ENCODE measurements at places on chromosomes 5 and 9.

GRCh38 chr9:17251100-17251499 is 116.3 kb downstream of the CNTLN start:
- DNase-seq, result no peak

- DNase-seq, result no peak
Measured at GRCh38 chr9:4068449-4068848, 231.4 kb downstream of the GLIS3 start.

GRCh38 chr9:91727316-91727861 is 222.6 kb downstream of the ROR2 start:
- DNase-seq, result no peak

- no peak for DNase-seq
Measured at GRCh38 chr5:1820381-1820780, 19.2 kb downstream of the NDUFS6 start.

DNA sequence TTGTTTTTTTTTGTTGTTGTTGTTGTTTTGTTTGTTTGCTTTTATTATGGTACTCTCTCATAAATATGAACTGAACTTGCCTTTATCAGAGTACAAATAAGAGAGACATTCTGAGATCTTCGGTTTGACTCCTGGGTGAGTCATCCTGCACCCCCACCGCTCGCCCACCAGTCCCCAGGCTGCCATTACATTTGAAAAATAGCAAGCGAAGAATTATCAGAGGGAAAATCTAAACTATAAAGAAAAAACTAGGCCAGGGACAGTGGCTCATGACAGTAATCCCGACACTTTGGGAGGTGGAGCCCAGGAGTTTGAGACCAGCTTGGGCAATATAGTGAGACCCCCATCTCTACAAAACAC is 122.1 kb upstream of the MAP3K1 start:
- DNase-seq, result no peak
